ENCODE measurements at places on chromosomes 3 and 15.
A peak's percentile ranks its signal among the peaks of the same experiment; 100 is the strongest.

DNA sequence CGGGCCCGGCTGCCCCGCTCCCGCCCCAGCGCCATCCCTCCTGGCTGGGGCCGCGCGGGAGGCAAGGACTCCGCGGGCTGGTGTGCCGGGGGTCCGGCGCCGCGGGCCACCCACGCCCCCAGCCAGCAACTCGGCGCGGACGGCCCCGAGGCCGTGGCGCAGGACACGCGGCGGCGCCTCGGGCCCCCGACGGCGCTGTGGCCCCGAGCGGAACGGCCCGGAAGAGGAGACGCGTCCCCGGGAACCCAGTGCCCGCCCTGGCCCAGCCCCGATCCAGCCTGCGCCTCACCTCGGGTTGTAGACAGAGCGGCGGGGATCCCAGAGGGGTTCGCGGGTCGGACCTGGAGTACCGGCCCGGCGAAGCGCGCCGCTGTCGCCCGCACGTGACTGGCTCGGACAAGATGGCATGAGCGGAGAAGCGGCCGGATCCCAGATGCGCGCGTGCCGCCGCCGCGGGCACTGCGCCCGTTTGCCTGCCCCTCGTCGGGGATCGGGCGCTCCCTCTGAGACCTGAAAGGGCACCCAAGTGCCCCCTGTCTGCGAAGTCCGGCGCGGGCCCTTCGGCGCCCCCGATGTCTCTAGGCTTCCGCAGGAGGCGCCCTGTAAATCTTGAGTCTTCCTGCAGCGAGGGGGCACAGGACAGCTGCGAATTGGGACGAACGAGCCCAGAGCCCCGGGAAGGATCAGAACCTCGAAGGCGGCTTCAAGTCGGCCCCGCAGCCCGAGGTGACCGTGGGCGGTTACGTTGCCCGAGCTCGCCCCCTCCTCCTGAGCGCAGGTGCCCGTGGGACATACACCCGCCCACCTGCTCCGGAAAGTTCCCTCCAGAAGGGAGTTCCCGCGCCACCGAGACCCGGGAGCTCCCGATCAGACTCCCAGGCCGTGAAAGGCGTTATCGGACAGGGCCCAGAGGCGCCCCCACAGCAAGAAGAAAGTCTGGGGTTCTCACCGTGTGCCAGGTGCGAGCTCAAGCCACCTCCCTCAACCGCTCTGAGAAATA is 598 bp upstream of the SFMBT1 start:
- peak; percentile 91 for DNase-seq

GRCh38 chr3:155491696-155492095 is 198.2 kb upstream of the STRIT1 start:
- DNase-seq, result no peak

DNA sequence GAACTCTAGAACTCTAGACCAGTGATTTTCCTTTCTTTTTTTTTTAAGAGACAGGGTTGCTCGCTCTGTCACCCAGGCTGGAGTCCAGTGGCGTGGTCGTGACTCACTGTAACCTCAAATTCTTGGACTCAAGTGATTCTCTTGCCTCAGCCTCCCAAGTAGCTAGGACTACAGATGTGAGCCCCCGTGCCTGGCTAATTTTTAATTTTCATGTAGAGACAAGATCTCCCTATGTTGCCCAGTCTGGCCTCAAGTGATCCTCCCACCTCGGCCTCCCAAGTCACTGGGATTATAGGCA is 359.6 kb downstream of the SHQ1 start:
- DNase-seq, result no peak

DNA sequence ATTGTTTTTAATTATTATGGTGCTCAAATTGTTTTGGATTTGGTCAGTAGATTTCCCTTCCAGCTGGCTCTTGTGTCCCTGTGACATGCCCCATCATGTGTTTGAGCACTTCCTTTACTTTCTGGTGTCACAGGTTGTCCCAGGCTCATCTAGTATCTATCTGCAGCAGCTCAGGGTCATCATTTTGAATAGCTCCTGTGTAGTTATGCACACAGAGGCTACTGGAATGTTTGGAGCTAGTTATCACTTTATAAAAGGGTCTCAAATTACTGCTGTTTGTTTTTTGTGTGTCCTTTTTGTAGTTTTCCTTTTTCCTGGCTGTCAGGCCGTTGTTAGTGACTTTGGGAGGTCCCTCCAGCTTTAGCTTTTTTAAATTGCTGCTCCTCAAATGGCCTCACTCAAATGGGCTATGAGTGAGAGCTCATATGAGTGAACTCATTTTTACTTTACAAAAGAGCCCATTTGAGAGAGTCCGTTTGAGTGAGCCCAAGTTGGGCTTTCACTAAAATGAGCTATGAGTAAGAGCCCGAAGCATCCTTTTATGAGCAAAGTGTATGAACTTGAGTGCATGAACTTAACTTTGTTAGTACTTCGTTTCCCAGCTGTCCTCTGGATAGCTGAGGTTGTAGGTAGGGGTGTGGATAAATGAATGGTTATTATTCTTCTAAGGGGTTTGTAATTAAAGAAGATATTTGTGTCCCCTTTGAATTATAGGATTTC is 43.8 kb downstream of the SQOR start:
- DNase-seq, result no peak

DNA sequence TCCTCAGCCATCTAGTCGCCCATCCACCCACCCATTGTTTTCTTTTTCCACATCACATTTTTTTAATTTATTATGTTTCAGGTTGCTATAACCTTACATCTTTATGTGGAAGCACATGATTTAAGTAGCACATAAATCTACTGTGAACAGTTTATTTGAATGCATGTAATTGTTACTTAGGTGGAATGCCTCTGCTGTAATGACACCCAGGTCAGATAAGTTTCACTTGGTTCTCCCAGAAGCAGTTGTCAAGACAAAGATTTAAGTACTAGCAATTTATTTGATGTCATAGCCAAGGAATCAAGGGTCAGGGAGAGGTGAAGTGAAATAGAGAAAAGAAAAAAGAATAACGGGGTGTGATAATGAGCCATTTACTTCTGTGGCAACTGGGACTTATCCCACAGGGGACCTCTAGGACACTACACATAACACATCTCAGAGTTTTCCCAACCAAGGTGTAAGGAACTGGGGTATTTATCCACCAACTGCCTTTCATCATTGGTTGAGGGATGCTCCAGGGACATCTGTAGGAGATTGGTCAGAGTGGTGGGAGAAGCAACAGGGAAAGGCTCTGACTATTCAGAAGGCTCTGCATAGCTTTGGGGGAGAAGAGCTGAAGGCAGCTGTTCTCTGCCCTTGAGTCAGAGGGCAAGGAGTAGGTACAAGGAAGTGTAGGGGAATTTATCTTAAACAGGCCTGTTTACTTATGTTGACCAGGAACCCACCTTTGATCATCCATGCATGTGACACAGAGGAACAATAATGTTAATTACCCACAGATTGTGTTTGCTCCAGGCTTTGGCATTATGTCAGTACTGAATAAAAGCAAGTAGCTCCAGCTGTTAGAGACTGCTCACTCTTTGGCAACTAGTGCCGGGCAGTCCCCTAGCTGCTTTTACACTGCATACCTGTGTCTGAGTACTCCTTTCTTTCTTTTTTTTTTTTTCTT is 94.8 kb downstream of the CD200R1L start:
- DNase-seq, result no peak

GRCh38 chr3:2950159-2950558 is 160.0 kb downstream of the IL5RA start:
- DNase-seq, result no peak

GRCh38 chr3:72847282-72847681 is 963 bp downstream of the SHQ1 start:
- DNase-seq, result no peak

GRCh38 chr3:189269365-189269764 is 97.6 kb downstream of the TPRG1 start:
- DNase-seq, result no peak

DNA sequence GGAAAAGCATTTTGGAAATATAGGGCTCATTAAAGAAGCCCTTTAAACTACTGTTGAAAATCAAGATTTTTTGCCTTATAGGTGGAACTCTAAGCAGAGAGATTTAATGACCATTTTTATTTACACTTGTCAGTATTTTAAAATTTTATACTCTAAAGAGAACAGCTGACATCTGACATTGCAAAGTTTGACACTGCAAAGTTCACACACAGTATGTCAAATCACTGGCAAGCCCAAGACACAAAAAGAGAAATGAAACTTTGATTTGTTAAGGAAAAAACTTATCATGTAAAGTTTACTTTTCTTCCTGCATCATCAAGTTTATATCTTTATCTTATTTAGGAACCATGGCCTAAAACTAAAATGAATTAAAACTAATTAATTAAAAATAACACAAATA is 40.2 kb downstream of the DPH6 start:
- no peak for DNase-seq
